ENCODE measurements at places on chromosomes 1 and 21.

GRCh38 chr1:162285149-162285561 is 91.5 kb downstream of the SPATA46 start:
- peak; percentile 96 for DNase-seq
- H3K36me3 ChIP-seq: no peaks in the 10 kb centered on the region
- H3K27ac ChIP-seq: 0 out of 2 replicates have a peak overlapping the region, but pooled peaks have one; percentile 3
- H3K4me1 ChIP-seq: peaks cover 20% of the 10 kb centered on the region

GRCh38 chr1:41952208-41952607 is 33.5 kb upstream of the HIVEP3 start:
- no peaks in the 10 kb centered on the region for H3K27me3 ChIP-seq
- 0 out of 2 replicates have a peak, but pooled peaks cover 2% of the 10 kb centered on the region for H3K36me3 ChIP-seq
- no peak overlapping the region for H3K27ac ChIP-seq
- DNase-seq: no peak

DNA sequence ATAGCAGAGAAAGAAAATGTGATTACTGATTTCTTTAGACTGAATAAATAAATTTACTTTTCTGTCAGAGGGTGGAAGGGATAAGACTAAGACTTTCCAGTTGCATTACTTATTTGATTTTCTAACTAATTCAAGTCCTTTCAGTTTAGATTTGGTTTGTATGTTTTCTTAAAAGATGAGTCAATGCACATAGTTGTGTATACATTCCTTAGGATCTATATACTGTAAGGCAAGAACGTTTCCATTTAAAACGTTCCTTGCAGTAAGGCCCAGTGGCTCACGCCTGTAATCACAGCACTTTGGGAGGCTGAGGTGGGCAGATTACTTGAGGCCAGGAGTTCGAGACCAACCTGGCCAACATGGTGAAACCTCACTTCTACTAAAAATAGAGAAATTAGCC is 14.5 kb upstream of the SERTAD4 start:
- no peaks in the 10 kb centered on the region for H3K27me3 ChIP-seq
- H3K36me3 ChIP-seq: no peaks in the 10 kb centered on the region

GRCh38 chr1:58816747-58817221 is 32.9 kb upstream of the JUN start:
- H3K27me3 ChIP-seq: no peaks in the 10 kb centered on the region
- peak overlapping the region; percentile 89 for H3K27ac ChIP-seq
- peak overlapping the region; percentile 90 for H3K4me3 ChIP-seq

DNA sequence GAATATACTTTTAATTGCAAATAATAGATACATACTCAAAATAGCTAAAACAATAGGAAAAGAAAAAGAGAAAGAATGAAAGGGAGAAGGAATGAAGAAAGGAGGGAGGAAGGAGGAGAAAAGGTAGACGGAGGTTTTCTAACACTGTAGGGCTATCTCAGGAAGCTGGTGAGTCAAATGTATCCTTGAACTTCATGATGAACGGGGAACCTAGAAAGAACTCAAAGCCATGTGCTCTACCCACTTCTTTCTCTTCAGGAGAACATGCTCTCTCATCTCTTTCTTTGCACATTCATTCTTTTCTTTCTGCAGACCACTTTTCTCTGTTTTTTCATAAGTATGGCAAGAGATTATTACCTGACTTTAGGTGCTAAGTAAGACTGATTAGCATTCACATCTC is 37.3 kb upstream of the ZNF644 start:
- DNase-seq: no peak
- no peak overlapping the region for H3K4me3 ChIP-seq
- no peaks in the 10 kb centered on the region for H3K4me1 ChIP-seq
- H3K27me3 ChIP-seq: peaks cover 48% of the 10 kb centered on the region
- H3K36me3 ChIP-seq: no peaks in the 10 kb centered on the region

DNA sequence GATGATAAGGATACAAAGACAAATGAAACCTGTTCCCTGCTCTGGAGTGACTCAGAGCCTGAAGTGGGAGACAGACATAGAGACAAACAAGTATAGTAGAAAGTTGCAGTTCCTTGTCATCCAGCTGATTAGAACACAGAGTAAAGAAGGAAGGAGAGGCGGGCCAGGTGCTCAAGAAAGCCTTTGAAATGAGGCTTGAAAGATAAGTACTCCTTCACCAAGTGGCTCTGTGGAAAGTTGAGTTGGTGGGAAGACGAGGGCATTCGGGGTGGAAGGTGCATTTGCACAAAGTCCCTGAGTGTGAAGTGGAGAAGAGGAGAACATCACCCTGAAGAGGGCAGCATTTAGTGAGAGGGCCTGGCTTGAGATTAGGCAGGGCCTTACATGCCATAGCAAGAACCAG is 17.0 kb downstream of the MARK1 start:
- DNase-seq: peak; percentile 33
- H3K4me1 ChIP-seq: no peaks in the 10 kb centered on the region

- peaks cover 14% of the 10 kb centered on the region for H3K4me1 ChIP-seq
- no peak overlapping the region for H3K4me3 ChIP-seq
- no peaks in the 10 kb centered on the region for H3K27me3 ChIP-seq
These were observed 390.4 kb upstream of the ADGRL4 start for GRCh38 chr1:79396901-79397300.

GRCh38 chr1:161930064-161930463 is 93.6 kb downstream of the OLFML2B start:
- no peaks in the 10 kb centered on the region for H3K27me3 ChIP-seq
- H3K4me1 ChIP-seq: peaks cover 13% of the 10 kb centered on the region
- H3K36me3 ChIP-seq: no peaks in the 10 kb centered on the region
- DNase-seq: no peak
- H3K4me3 ChIP-seq: no peak overlapping the region

GRCh38 chr1:160146107-160146506 is 5.3 kb upstream of the ATP1A4 start:
- no peak for DNase-seq
- 0 out of 2 replicates have a peak, but pooled peaks cover 7% of the 10 kb centered on the region for H3K4me1 ChIP-seq
- no peak overlapping the region for H3K4me3 ChIP-seq
- no peak overlapping the region for H3K27ac ChIP-seq
- no peaks in the 10 kb centered on the region for H3K36me3 ChIP-seq

- peaks cover 72% of the 10 kb centered on the region for H3K27me3 ChIP-seq
- no peaks in the 10 kb centered on the region for H3K36me3 ChIP-seq
- H3K27ac ChIP-seq: no peak overlapping the region
- H3K4me3 ChIP-seq: no peak overlapping the region
- no peak for DNase-seq
- H3K4me1 ChIP-seq: no peaks in the 10 kb centered on the region
These were observed 8.2 kb downstream of the KCNA2 start for GRCh38 chr1:110597966-110598365.

DNA sequence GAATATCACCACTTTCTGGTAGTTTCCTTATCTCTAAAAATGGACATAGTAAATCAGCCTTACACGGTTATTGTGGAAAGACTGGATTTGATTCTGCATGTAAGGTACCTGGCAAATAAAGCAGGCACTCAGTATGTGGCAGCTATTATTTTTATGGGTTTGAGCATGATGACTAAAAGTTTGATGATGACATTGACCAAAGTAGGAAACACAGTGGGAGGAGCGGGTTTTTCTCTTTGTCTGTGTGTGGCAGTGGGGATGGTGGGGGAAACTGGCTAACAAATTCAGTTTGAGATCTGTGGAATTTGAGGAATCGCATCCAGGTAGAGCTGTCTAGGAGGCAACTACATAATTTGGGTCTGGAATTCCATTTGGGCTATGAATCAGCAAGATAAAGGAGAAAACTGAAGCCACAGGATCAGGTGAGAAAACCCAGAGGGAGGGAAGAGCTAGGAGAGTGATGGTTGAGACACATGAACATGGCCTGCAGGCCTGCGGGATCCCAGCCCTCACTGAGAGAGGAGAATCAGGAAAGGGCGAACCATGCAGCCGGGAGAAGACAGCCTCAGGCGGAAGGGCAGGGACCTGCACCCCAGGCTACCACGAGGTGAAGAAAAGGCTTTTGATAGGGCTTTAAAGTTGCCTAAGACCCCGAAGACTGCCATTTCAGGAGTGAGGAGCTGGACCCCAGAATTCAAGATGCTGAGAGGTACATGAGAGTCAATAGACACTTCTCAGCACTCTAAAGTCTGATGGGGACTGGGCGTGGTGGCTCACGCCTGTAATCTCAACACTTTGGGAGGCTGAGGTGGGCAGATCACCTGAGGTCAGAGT is 52.2 kb downstream of the MEF2D start:
- H3K27me3 ChIP-seq: no peaks in the 10 kb centered on the region
- no peak overlapping the region for H3K4me3 ChIP-seq
- peaks cover 12% of the 10 kb centered on the region for H3K4me1 ChIP-seq
- peak; percentile 64 for DNase-seq
- H3K36me3 ChIP-seq: no peaks in the 10 kb centered on the region
- no peak overlapping the region for H3K27ac ChIP-seq

GRCh38 chr1:155598842-155599331 is 11.1 kb upstream of the MSTO1 start:
- no peaks in the 10 kb centered on the region for H3K4me1 ChIP-seq
- H3K4me3 ChIP-seq: no peak overlapping the region
- H3K27ac ChIP-seq: no peak overlapping the region
- H3K27me3 ChIP-seq: no peaks in the 10 kb centered on the region
- DNase-seq: no peak
- no peaks in the 10 kb centered on the region for H3K36me3 ChIP-seq

- DNase-seq: no peak
These were observed 3.2 kb downstream of the FNDC7 start for GRCh38 chr1:108715932-108716331.

DNA sequence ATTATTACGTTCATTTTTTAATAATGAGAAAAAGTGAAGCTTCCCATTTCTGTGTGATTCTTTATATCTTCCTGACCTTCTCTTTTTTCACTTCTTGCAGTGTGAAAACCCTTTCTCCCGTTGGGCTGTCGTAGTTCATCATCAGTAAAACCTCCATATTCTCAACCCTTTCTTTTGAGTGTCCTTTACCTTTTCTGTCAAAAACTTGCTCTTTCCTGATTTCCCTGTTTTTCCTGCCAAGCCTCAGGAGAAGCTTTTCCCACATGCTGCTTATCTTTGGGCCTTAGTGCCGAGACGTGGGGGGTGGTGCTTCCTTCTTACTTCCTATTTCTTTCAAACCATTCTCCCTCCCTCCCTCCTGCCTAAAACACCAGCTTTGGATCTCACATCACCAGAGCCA is 46.1 kb downstream of the UCK2 start:
- H3K4me3 ChIP-seq: no peak overlapping the region
- no peaks in the 10 kb centered on the region for H3K4me1 ChIP-seq
- no peaks in the 10 kb centered on the region for H3K27me3 ChIP-seq
- no peak overlapping the region for H3K27ac ChIP-seq
- no peak for DNase-seq
- peaks cover 12% of the 10 kb centered on the region for H3K36me3 ChIP-seq

DNA sequence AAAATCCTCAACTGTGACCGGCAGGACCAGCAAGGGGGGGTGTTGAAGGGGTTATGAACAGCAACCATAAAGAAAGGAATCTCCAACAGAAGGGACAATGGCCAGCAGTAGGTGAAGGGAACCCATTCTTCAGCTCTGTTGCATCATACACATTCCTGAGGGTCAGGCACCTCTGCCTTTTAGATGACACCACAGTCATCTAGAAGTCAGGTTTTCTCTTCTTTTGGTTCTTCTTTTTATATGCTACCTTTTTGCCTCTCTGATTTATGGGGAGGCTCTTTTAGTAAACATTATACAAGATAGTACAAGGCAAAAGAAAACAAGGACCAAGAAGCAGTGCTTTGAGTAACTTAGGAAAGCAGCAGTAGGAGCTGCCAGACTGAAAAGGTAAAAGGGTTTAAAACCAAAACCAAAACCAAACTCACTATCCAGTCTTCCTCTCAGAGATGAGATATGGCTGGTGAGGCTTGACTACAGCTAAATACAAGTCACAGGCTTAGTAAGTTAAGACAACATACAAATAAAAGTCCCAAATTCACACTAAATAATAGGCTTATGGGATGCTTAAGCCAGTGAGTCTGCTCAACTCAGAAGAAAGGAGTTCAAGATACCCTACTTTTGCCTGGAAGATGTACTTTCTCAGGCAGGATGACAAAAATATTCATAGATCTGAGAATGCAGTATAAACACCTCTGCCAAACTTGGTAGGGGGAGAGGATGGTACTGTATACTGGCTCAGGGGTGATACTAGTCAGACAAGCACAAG is 4.1 kb downstream of the TEX38 start:
- DNase-seq: no peak
- no peak overlapping the region for H3K4me3 ChIP-seq
- H3K36me3 ChIP-seq: peaks cover 41% of the 10 kb centered on the region
- H3K27ac ChIP-seq: no peak overlapping the region

- peak overlapping the region; percentile 94 for H3K27ac ChIP-seq
- H3K4me1 ChIP-seq: peaks cover 31% of the 10 kb centered on the region
- peak; percentile 98 for DNase-seq
- H3K27me3 ChIP-seq: no peaks in the 10 kb centered on the region
These were observed 7.9 kb downstream of the ACOT7 start for GRCh38 chr1:6385488-6386191.

- H3K4me1 ChIP-seq: 0 out of 2 replicates have a peak, but pooled peaks cover 4% of the 10 kb centered on the region
- H3K27me3 ChIP-seq: peaks cover 21% of the 10 kb centered on the region
- DNase-seq: peak; percentile 69
- H3K27ac ChIP-seq: no peak overlapping the region
- H3K36me3 ChIP-seq: no peaks in the 10 kb centered on the region
These were observed 154.2 kb downstream of the CNIH3 start for GRCh38 chr1:224770336-224770693.

GRCh38 chr1:205505791-205506190 is 1.3 kb downstream of the CDK18 start:
- no peak overlapping the region for H3K27ac ChIP-seq
- H3K27me3 ChIP-seq: no peaks in the 10 kb centered on the region
- DNase-seq: peak; percentile 20
- H3K4me1 ChIP-seq: peaks cover 14% of the 10 kb centered on the region

GRCh38 chr1:121459235-121459634 is 274.5 kb downstream of the SRGAP2C start:
- H3K27me3 ChIP-seq: no peaks in the 10 kb centered on the region
- H3K4me3 ChIP-seq: no peak overlapping the region
- no peaks in the 10 kb centered on the region for H3K4me1 ChIP-seq
- no peak overlapping the region for H3K27ac ChIP-seq
- H3K36me3 ChIP-seq: no peaks in the 10 kb centered on the region
- no peak for DNase-seq
